Smooth muscle cell of the brain vasculature (primary cell): ENCODE measurements at places on chromosomes 11 and 22.

- DNase-seq: no peak
Observed at GRCh38 chr22:42857845-42858481, 890 bp upstream of the ARFGAP3 start.

DNA sequence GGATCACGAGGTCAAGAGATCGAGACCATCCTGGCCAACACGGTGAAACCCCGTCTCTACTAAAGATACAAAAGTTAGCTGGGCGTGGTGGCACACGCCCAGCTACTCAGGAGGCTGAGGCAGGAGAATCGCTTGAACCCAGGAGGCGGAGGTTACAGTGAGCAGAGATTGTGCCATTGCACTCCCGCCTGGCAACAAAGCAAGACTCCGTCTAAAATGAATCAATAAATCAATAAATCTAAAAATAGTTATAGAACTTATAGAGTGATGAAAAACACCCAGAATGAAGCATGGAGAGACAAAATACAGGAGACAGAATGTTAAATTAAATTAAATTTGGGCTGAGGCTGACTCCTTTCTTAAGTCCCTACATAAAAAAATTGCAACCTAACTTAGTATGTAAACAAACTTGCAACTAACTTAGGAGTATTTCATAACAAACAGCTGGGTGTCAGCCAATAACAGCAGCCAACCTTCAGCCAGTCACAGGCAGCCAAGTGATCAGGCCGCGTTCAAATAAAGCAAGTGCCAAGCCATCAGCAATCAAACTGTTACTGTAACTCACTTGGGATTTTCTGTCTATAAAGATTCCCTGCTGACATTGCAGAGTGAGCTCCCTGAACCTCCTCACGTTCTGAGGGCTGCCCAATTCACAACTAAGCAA is 7.3 kb upstream of the TP53AIP1 start:
- DNase-seq: no peak

DNA sequence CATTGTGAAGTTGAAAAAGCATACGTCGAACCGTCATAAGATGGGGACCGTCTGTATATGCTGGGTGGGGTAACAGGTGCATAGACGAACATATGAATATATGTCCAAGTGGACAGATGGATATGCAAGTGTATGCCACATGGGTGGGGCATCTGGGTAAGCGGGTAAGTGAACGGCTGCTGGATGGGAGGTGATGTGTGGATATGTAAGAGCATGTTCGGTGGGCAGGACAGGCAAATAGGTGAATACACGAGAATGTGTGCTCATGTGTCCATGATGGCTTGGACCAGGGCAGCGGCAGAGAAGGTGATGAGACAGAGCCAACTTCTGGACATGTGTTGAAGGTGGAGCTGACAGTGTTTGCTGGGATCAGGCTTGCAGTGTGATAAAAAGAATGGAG is 12.0 kb downstream of the IFITM10 start:
- DNase-seq: no peak

GRCh38 chr11:34633640-34633989 is 12.7 kb downstream of the EHF start:
- no peak for DNase-seq

DNA sequence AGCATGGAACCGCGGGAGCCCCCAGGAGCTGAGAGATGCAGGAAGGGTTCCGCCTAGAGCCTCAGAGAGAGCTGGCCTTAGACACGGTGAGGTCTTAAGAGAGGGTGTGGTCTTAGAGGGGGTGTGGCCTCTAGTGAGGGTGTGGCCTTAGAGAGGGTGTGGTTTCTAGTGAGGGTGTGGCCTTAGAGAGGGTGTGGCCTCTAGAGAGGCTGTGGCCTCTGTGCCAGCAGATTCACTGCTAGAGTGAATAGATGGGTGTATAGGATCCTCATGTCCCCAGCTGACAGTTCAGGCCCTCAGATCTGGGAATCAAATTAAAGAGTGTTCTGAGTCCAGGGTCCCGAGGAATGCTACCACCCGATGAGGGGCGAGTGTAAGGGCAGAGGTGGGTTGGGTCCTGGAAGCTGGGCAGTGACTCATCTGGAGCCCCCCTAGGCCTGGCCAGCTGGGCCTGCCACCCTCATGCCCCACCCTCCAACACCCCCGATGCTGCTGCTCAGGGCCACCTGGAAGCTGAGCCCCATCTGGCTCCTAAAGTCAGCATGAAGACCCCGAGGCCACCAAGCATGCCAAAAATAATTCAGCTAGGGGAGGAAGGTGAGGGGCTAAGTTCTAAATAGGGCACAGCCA is 49.5 kb downstream of the IGF2 start:
- DNase-seq: no peak

GRCh38 chr11:83033972-83034672 is 37.6 kb downstream of the RAB30 start:
- no peak for DNase-seq

GRCh38 chr11:46519351-46519750 is 74.5 kb downstream of the AMBRA1 start:
- DNase-seq: no peak

GRCh38 chr11:69595805-69596665 is 44.9 kb upstream of the CCND1 start:
- no peak for DNase-seq

GRCh38 chr11:8178297-8178696 is 9.5 kb upstream of the RIC3 start:
- DNase-seq: no peak

GRCh38 chr11:70805243-70805642 is 406.9 kb downstream of the CTTN start:
- no peak for DNase-seq
